ENCODE measurements at places on chromosomes 7 and 10. TPM values are rescaled to one million over a fixed set of nuclear protein-coding genes. Genes with fewer than 3 reads are reported as not detected.

Gene BAZ1B
- total RNA-seq, result 50.1 TPM

Gene SPDYE6
- not detected for total RNA-seq

GRCh38 chr7:30223896-30224295 is 60.5 kb upstream of the ZNRF2 start:
- H3K4me1 ChIP-seq, result peaks cover 8% of the 10 kb centered on the region
- H3K4me3 ChIP-seq, result no peak overlapping the region
- no peaks in the 10 kb centered on the region for H3K36me3 ChIP-seq
- H3K27me3 ChIP-seq, result no peaks in the 10 kb centered on the region
- H3K27ac ChIP-seq, result no peak overlapping the region

DNA sequence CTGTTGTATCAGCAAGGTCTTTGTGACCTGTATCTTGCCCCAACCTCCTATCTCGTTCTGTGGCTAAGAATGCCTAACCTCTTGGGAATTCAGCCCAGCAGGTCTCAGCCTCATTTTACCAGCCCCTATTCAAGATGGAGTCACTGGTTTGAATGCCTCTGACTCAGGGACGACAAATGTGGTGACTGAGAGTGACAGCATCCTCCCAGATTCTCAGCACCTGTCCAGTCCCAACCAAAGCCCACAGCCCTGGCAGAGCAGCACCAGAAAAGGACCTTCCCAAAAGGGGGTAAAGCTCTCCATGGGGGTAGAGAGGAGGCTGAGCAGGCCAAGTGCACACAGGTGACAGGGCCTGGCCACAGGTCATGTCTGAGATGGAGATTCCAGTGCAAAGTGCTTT is 35.4 kb upstream of the GPAM start:
- no peaks in the 10 kb centered on the region for H3K36me3 ChIP-seq
- H3K4me3 ChIP-seq, result no peak overlapping the region
- H3K27ac ChIP-seq, result no peak overlapping the region

GRCh38 chr7:158816271-158816670 is 13.0 kb downstream of the ESYT2 start:
- no peaks in the 10 kb centered on the region for H3K27me3 ChIP-seq
- H3K27ac ChIP-seq, result peak overlapping the region; percentile 56
- no peak overlapping the region for H3K4me3 ChIP-seq
- peak; percentile 17 for DNase-seq
- peaks cover 4% of the 10 kb centered on the region for H3K36me3 ChIP-seq
- H3K4me1 ChIP-seq, result peaks cover 61% of the 10 kb centered on the region
